Stomach (tissue), 19 donors: ENCODE measurements at places on chromosomes 13 and 19.

DNA sequence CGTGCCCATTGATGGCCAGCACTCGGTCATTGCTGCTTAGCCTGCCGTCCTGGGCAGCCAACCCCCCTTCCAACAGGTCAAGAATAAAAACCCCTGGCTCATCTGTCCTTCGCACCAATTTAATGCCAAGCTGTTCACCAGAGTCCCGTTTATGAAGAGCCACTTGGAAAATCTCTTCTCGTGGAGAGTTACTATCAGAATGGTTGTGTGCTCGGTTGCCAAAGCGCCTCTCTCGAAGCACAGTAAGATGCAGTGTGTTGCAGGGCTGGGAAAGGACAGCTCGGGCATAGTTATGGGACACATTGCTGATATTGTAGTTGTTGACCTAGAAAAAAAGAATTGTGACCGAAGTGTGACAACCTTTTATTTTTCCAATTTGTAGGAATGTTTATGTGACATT is 57.9 kb downstream of the LNX2 start:
- no peak for DNase-seq

GRCh38 chr13:25166306-25166705 is 5.8 kb downstream of the AMER2 start:
- no peak for DNase-seq

- DNase-seq, result no peak
Observed at GRCh38 chr13:54018485-54018884, 989.9 kb downstream of the OLFM4 start.

DNA sequence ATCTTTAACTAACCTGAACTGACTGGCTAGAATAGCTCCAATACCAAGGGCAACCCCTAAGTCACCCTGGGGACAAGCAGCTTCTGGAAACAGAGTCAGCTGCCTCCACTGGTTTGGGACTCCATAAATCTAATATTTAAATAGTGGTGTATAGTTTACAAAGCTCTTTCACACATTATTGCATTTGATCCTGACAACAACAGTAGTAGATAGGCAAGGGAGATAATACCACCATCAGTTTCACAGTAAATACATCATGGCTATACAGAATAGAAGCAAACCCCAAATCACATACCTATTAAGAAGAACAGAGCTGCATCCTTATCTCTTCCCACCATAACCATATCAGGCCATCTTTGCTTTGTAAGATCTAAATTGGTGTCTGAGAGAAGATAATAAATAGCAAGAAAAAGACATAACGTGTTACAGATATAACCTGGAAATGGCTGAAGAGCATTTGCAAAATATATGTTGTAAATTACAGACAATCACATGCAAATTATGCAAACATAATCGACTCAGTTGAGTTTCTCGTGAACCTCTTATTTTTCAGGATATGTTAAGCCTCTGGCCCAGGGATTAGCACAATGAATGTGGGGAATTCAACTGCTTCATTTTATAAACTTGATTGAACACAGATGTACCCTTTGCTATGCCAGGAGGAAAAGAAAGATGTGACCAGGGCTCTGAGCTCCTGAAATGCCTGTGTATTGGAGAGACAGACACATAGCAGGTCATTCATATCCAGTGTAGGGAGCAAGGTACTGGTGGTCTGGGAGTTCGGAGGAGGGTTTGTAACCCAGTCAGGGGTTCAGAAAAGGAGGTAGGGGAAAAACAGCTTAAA is 142.5 kb downstream of the SLC7A1 start:
- DNase-seq, result no peak

DNA sequence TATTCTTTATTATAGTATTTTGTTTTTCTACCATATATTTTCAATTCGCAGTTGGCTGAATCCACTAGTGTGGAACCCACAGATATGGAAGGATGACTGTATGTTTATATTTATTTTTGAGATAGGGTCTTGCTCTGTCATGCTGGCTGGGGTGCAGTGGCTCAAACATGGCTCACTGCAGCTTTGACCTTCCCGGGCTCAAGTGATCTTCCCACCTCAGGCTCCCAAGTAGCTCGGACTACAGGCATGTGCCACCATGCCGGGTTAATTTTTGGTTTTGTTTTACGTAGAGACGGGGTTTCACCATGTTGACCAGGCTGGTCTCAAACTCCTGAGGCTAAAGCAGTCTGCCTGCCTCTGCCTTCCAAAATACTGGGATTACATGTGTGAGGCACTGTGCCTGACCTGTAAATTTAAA is 9.6 kb downstream of the SLC35E1 start:
- no peak for DNase-seq

GRCh38 chr13:113013303-113013702 is 44.3 kb downstream of the MCF2L start:
- peak; percentile 72 for DNase-seq

GRCh38 chr19:3129112-3129511 is 6.7 kb upstream of the GNA15 start:
- DNase-seq, result no peak

GRCh38 chr13:77325371-77325980 is 1.4 kb downstream of the MYCBP2 start:
- peak; percentile 32 for DNase-seq

GRCh38 chr13:106145997-106146864 is 389.2 kb downstream of the EFNB2 start:
- peak; percentile 63 for DNase-seq

DNA sequence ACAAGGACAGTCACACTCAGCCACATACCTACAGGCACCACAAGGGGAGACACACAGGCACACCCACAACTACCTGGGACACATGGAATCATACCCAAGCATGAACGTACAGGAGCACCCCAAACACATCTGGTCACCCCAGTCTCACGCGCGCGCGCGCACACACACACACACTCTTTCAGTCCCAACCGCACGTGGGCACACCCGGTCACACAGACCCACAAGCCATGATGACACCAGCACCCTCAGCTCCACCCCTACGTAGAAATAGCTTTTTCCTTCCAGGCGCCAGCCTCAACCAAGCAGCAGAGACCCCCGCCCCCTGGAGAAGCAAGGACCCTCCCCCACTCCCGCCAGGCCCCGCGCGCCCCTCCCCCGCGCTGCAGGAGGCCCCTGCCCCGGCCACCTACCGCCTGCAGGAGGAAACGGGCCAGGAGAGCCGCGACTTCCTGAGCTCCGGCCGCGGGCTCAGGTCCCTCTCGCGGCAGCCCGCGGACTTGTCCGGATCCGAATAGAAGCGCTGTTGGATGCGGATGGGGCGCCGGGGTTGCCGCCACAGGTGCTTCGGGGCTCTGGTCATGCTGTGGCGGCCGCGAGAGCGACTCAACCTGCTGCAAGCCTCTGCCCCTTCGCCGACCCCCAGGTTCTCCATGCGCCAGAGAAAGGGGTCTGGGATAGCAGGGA is 6.4 kb upstream of the PDE4C start:
- peak; percentile 59 for DNase-seq

DNA sequence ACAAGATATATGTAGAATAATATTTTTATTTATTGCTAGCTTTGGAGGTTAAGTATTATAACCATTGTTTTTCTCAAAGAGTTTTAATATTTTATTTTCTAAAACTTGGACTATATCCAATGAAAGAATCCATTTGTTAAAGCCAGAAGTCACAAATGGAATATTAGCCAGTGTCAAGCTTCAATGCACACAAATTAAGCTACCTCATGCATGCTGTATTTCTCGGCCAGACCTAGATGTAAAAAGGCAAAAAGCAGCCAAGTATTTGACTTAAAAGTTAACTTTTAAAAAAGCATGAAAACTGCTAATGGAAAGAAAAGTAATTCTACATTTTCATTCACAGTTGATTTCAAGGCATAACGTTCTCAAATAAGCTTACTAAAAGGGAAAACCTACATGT is 160.0 kb upstream of the ATXN8OS start:
- DNase-seq, result no peak

DNA sequence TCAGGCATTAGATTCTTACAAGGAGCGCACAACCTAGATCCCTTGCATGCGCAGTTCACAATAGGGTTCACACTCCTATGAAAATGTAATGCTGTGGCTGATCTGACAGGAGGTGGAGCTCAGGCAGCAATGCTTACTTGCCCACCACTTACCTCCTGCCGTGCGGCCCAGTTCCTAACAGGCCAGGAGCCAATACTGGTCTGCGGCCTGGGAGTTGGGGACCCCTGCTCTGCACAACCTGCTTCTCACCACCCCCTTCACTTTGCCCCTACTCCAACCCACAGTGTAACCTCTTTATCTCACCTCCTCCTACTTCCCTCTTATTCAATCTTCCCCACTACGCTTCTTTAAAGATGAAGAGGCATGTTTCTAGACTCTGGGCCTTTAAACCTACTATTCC is 240.2 kb downstream of the RGCC start:
- DNase-seq, result no peak

DNA sequence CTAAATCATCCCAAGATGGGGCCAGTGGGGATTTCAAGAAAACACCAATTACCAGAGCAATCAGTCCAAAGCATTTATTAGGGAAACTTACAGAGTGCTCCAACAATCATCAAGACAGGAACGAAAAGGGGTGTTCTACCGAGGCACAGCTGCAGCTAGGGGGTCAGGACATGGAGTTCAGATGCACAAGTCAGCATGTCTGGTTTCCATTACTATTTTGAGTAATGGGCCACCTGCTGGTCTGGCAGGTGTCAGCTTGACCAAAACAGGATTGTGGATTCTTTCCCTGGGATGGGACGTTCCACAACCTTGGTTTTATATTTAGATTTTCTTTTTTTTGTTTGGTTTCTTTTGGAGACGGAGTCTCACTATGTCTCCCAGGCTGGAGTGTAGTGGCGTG is 3.9 kb upstream of the UBL5 start:
- no peak for DNase-seq

DNA sequence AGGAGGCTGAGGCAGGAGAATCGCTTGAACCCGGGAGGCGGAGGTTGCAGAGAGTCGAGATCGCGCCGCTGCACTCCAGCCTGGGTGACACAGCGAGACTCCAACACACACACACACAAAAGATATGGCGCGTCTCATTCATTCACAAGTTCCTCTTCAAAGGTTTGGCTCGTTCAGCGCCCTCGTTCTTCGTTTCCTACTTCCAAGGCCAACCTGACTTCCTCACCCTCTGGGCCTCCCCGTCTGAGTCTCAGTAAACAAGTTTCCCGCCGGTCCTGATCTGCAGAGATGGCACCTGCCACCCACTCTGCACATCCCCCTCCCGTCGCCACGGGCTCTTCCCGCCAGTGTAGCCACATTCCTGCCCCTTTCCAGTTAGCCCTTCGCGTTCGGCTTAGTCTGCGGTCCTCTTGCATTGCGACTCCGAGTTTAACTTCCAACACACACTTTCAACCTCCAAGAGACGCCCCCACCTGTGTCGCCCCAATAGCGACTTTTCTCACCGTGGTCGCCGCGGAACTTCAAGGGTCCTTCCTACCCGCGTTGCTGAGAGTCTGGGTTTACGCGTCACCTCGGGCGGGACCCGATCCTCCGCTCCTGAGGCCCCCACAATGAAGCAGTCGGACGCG is 1.3 kb upstream of the BSG start:
- DNase-seq, result peak; percentile 82

GRCh38 chr19:17527326-17527725 is 15.9 kb downstream of the PGLS start:
- DNase-seq, result no peak

- DNase-seq, result peak; percentile 5
Observed at GRCh38 chr13:113931841-113932459, 41.9 kb downstream of the C13orf46 start.

DNA sequence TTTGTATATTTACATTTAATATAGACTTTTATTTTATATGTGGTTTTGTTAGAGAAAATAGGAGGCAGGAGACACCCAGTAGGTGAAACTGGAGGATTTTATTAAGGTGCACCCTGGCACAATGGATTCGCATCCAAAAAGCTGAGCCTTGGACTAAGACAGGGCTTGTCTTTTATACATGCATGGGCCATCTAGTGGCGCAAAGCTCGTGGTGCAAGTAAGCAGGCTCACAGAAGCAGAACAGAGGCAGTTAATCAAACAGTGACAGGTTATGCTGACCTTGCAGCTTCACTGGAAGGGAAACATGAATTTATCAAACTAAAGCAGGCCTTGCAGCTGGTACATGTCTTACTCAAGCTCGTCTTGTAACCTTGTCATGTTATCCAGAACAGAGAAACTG is 58.8 kb upstream of the ZNF681 start:
- peak; percentile 77 for DNase-seq

DNA sequence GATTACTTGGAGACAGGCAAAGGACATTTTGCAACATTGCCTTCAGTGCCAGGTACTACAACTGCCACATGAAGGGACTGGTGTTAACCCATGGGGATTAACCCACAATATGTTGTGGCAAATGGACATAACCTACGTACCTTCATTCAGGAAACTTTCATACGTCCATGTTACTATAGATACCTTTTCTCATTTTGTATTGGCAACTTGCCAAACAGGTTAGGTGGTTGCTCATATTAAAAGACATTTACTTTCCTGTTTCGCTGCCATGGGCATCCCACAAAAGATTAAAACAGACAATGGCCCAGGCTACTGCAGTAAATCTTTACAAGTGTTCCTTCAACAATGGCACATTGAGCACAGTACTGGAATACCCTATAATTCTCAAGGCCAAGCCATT is 925.3 kb downstream of the SLITRK6 start:
- no peak for DNase-seq

- no peak for DNase-seq
Observed at GRCh38 chr13:98549728-98550317, 27.1 kb downstream of the STK24 start.

DNA sequence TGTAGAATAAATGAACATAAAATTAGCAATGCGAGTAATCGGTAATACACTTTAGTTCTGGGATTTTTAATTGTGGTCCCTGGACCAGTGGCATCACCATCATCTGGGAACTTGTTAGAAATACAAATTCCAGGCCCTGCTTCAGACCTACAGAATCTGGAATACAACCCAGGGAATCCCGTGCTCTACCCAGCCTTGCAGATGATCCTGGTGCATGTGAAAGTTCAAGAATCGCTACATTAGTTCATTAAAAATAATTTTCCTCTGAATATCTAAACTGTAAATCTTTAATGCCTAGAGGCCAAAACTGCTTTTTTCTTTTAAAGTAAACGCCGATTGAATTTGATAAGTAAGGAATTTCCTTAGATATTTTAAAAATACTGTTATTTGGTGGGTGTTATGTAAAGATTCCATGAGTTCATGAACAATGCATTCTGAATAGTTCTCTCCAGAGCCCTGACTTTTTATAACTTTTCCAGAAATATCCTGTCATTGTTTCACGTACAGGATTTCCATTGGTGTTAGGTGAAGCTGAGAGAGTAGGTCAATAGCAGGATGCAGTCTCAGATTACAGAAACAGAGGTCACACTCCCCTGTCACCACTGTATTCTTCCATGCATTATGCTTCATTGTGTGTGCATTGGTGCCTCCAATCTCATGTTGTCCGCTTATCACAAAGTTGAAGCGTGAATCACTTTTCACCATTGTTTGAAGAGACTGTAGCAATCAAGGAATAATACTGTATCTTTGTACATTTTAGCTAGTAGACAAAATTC is 596.5 kb upstream of the KLF12 start:
- DNase-seq, result no peak

- peak; percentile 99 for DNase-seq
Observed at GRCh38 chr19:18224525-18225354, 1.5 kb downstream of the PDE4C start.

GRCh38 chr19:51489113-51489512 is 10.8 kb downstream of the CEACAM18 start:
- no peak for DNase-seq
